Neural progenitor cell (in vitro differentiated cells): ENCODE measurements at places on chromosomes 5 and 9. TPM values are rescaled to one million over a fixed set of nuclear protein-coding genes. Genes with fewer than 3 reads are reported as not detected.

Gene PJA2
- total RNA-seq, result 84.3 and 128 TPM in 2 replicates

Gene SH2D3C
- total RNA-seq, result 1.8 and 1.9 TPM in 2 replicates

Gene FGD3
- 0.56 and 0.68 TPM in 2 replicates for total RNA-seq

Gene KIF24
- total RNA-seq, result 9.4 and 10.7 TPM in 2 replicates

Gene UBE2QL1
- total RNA-seq, result 0.30 and 0.62 TPM in 2 replicates

Gene COL15A1
- total RNA-seq, result 0.71 and 3.2 TPM in 2 replicates

DNA sequence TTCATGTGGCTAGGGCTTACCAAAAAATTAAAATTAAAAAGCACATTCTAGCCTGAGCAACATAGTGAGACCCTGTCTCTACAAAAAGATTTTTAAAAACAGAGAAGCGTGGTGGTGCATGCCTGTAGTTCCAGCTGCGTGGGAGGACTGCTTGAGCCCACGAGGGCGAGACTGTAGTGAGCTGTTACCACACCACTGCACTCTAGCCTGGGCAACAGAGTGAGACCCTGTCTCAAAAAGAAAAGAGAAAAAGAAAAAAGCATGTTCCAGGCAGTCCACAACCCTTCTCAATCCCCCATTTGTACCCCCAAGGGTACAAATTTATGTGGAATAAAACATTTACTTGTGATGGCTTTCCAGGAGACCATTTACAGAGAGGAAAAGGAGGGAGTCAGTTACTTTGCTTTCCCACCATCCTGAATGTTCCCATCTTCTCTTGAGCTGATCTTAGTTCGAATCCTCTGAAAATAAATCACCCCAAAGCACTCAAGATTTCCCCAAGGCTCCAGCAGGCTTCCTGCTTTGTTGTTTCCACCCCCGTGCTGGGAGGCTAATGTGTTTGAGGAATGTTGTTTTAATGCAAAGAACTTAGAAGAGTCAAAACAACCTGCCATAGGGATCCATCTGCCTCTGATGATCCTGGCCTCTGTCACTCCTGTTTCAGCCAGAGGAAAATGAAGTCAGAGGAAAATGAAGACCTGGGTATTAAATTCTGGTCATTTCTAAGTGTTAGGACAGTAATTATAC, 384.7 kb downstream of the BNC2 start:
- peak; percentile 54 for DNase-seq
- H3K27me3 ChIP-seq, result no peaks in the 10 kb centered on the region
- H3K4me3 ChIP-seq, result no peak overlapping the region
- H3K27ac ChIP-seq, result peak overlapping the region; percentile 73
- H3K36me3 ChIP-seq, result no peaks in the 10 kb centered on the region

- DNase-seq, result no peak
- H3K36me3 ChIP-seq, result no peaks in the 10 kb centered on the region
- H3K27me3 ChIP-seq, result no peaks in the 10 kb centered on the region
- no peak overlapping the region for H3K4me3 ChIP-seq
Observed at GRCh38 chr9:107175041-107175440, 108.0 kb upstream of the RAD23B start.

DNA sequence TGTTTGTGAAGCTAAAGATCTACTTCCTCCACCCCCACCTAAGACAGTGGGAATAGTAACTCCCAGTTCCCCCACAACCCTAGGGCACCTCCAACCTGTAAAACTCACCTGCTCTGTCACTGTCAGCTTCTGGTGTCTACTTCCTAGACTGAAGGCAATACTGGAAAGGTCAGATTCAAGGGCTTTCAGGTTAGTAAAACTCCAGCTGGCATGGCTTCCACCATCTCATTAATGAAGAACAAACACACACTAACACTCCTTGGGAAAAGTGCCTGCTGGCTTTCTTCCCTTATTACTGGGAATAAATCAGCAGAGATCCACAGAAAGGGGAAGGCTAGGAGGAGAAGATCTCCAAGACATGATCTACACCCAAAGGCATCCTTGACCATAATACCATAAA, 109.9 kb downstream of the TMEM174 start:
- H3K4me1 ChIP-seq, result peaks cover 9% of the 10 kb centered on the region
- no peak for DNase-seq
- no peak overlapping the region for H3K4me3 ChIP-seq
- H3K27me3 ChIP-seq, result peaks cover 3% of the 10 kb centered on the region
- no peaks in the 10 kb centered on the region for H3K36me3 ChIP-seq

DNA sequence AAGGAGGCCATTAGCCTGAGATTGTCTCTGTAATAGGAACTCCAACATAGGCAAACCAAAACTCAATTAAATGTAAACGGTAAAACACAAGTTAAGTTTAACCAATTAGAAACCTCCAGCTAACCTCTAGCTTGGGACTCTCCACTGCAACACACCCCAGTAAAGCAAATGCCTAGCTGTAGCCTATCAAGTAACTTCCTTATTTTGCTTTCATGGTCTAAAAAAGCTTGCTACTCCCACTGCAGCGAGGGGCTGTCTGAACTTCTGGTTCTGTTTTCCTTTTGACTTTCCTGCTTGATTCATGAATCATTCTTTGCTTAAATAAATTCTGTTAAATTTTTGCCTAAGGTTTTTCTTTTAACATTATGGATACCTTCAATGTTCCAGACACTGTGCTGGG, 24.4 kb upstream of the C5orf46 start:
- H3K27ac ChIP-seq, result no peak overlapping the region
- no peaks in the 10 kb centered on the region for H3K36me3 ChIP-seq
- no peak overlapping the region for H3K4me3 ChIP-seq
- H3K27me3 ChIP-seq, result no peaks in the 10 kb centered on the region

- no peaks in the 10 kb centered on the region for H3K27me3 ChIP-seq
- peaks cover 12% of the 10 kb centered on the region for H3K4me1 ChIP-seq
Observed at GRCh38 chr5:1111241-1111726, 579 bp downstream of the SLC12A7 start.

- no peak overlapping the region for H3K4me3 ChIP-seq
- H3K36me3 ChIP-seq, result no peaks in the 10 kb centered on the region
- no peaks in the 10 kb centered on the region for H3K27me3 ChIP-seq
Observed at GRCh38 chr5:3059488-3059887, 308.0 kb upstream of the IRX2 start.

DNA sequence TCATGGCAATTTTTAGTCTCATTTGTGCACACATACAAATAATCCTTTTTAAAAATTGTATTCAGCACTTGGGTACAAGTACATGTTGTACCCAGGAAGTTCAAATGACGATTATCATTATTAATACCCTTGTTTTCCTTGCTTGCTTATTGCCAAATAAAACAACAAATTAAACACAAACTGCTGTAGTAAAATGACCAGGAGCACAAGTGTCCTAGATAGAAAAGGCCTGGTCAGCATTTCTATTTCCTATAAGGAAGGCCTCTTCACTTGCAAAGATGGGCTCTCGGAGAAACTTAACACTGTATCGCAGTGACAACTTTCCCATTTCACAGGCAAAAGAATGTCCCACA, 34.7 kb upstream of the PLPP1 start:
- H3K4me1 ChIP-seq, result peaks cover 28% of the 10 kb centered on the region
- no peaks in the 10 kb centered on the region for H3K36me3 ChIP-seq
- no peak overlapping the region for H3K4me3 ChIP-seq
- H3K27me3 ChIP-seq, result no peaks in the 10 kb centered on the region
- no peak for DNase-seq

GRCh38 chr9:6444128-6444527, 31.1 kb downstream of the UHRF2 start:
- H3K36me3 ChIP-seq, result no peaks in the 10 kb centered on the region
- no peak overlapping the region for H3K4me3 ChIP-seq
- no peak for DNase-seq
- no peaks in the 10 kb centered on the region for H3K27me3 ChIP-seq
- H3K27ac ChIP-seq, result no peak overlapping the region
- H3K4me1 ChIP-seq, result peaks cover 3% of the 10 kb centered on the region

DNA sequence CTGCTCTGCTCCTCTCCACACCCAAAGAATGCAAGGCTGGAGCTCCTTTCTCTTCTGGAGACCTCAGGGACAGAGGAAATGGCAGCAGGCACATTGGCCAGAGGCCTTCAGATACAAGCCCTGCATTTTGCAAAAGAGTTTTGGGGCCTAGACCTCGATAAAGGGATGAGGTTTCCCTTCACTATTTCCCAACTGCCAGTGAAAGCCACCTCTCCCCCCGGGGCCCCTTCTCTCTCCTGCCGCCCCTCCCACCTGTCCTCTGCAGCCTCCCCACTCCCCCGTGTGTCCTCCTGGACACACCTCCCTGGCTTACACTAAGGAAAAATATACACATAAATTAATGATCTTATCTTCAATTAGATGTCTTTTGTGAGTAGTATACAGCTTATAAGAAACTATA, 21.3 kb upstream of the LMNB1 start:
- H3K27me3 ChIP-seq, result no peaks in the 10 kb centered on the region
- no peaks in the 10 kb centered on the region for H3K36me3 ChIP-seq
- DNase-seq, result no peak
- no peak overlapping the region for H3K27ac ChIP-seq
- H3K4me3 ChIP-seq, result no peak overlapping the region

DNA sequence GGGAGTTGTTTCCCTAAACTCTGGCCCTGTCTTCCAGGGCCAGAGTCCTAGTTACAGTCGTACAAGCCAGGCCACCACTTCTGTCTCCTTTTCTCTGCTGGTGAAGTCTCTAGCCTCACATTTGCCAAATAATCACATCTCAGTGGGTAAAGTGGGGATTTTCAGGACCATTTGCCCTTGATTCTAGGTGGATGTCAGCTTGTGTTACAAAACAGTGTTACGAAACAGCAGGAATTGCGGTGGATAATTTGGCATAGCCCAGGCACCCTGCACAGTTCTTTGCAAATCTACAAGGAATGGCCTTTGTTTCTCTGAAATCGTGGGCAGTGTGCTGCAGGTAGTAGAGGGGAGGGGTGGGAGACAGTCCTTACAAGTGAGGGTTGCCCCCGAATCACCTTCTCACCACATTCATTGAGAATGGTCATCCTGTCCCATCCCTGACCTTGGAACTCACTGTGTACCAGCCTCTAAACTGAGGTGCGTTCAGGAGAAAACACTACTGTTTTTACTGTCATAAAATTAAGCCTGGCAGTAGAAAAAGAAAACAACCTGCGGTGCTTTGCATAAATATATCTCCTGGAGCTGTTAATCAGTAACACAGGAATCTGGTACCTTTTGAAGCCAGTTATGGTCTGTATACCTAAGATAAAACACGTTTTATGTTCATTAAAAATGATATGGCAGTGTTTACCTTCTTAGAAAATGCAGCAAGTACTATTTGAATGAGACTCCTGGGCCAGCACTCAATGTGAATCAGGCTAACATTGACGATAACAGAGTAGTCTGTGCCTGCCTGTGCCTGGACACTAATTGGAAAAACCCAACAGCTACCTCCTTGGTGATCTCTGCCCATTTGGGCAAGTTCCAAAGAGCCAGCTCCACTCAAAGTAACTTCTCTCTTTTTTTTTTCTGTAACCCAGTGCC, 44.3 kb downstream of the CYSTM1 start:
- no peaks in the 10 kb centered on the region for H3K36me3 ChIP-seq
- peaks cover 22% of the 10 kb centered on the region for H3K4me1 ChIP-seq
- no peak for DNase-seq
- no peak overlapping the region for H3K4me3 ChIP-seq

DNA sequence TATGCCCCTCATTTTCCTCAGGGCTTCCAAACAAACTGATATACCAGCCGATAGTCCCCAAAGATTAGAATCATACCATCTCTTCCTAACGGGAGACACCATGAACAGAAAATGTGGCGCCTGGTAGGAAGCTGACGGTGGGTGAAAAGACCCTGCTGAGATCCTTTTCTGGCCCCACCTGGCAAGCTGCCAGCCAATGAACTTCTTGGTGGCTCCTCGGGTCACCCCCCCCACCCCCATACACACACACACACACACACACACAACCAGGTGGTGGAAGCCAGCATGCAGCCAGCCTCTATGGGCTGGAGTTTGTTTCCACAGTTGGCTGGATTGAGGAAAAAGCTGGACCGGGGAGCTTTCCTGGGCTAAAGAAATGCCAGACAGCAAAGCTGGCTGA, 4.8 kb upstream of the CCIN start:
- no peak overlapping the region for H3K4me3 ChIP-seq
- peaks cover 20% of the 10 kb centered on the region for H3K4me1 ChIP-seq
- no peaks in the 10 kb centered on the region for H3K36me3 ChIP-seq
- no peaks in the 10 kb centered on the region for H3K27me3 ChIP-seq
- no peak overlapping the region for H3K27ac ChIP-seq
- DNase-seq, result no peak
